ENCODE measurements at places on chromosomes 4 and X. TPM values are rescaled to one million over a fixed set of nuclear protein-coding genes. Genes with fewer than 3 reads are reported as not detected.

Gene FTSJ1
- 24.6 TPM for total RNA-seq

Gene DRP2
- total RNA-seq, result 0.29 TPM

Gene CPLX1
- total RNA-seq, result 3.3 TPM

Gene UCP1
- total RNA-seq, result not detected

Gene PHF8
- 32.8 TPM for total RNA-seq

Gene RHOXF2
- total RNA-seq, result not detected

Gene PASD1
- total RNA-seq, result not detected

Measured in mucosa of gallbladder (tissue), 1 donor.